MG63 (cell line): ENCODE measurements at places on chromosomes 6 and 20. TPM values are rescaled to one million over a fixed set of nuclear protein-coding genes. Genes with fewer than 3 reads are reported as not detected.

The PRPH2 gene
- total RNA-seq: not detected in 2 replicates

The MYLK4 gene
- not detected in 2 replicates for total RNA-seq

The BACH2 gene
- not detected in 2 replicates for total RNA-seq

The MYLK2 gene
- not detected in 2 replicates for total RNA-seq

The C6orf58 gene
- not detected in 2 replicates for total RNA-seq

The EEF1E1 gene
- 142 and 179 TPM in 2 replicates for total RNA-seq

The ANKEF1 gene
- 0.79 and 1.3 TPM in 2 replicates for total RNA-seq

The FAM162B gene
- 0.26 TPM in 1 of 2 replicates, not detected in the other for total RNA-seq

The RAET1E gene
- total RNA-seq: 2.8 and 5.7 TPM in 2 replicates

The HSF2 gene
- 13.3 and 15.6 TPM in 2 replicates for total RNA-seq

The CYP21A2 gene
- not detected in 2 replicates for total RNA-seq

The WFDC6 gene
- total RNA-seq: not detected in 2 replicates

The TULP4 gene
- total RNA-seq: 10.4 and 19.1 TPM in 2 replicates

The SLC12A5 gene
- total RNA-seq: 0.15 and 0.72 TPM in 2 replicates

The LGSN gene
- not detected in 2 replicates for total RNA-seq

The CD24 gene
- 0.30 and 1.7 TPM in 2 replicates for total RNA-seq

The CPNE5 gene
- total RNA-seq: 0.59 TPM in 1 of 2 replicates, not detected in the other

The TNXB gene
- 0.44 and 3.6 TPM in 2 replicates for total RNA-seq

The ABHD16B gene
- total RNA-seq: not detected in 2 replicates

The GTSF1L gene
- total RNA-seq: not detected in 2 replicates

The NEU1 gene
- total RNA-seq: 11.7 and 14.6 TPM in 2 replicates

DNA sequence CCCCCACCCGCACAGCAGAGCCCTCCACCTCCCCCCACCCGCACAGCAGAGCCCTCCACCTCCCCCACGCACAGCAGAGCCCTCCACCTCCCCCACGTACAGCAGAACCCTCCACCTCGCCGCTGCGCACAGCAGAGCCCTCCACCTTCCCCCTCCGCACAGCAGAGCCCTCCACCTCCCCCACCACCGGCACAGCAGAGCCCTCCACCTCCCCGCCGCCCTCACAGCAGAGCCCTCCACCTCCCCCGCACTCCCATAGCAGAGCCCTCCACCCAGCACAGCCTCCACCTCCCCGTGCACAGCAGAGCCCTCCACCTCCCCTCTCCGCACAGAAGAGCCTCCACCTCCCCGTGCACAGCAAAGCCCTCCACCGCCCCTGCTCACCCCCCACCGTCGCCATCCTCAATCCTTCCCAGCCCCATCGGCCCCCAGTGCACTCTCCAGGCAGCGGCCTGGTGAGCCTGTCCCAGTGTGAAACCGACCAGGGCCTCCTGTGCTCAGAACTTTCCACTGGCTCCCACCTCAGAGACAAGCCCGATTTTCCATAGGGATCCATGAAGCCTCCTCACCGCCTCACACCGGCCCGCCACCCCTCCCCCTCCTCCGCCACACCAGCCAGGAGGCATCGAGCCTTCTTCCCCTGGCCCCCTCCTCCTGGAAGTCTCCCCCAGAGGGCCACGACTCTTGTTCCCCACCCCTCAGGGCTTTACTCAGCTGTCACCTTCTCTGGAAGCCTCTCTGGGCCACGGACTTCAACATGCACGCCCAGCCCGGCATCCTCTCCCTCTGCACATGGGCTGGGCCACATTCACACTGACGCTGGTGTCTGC, 347.1 kb downstream of the ZFAND3 start:
- no peak for DNase-seq

DNA sequence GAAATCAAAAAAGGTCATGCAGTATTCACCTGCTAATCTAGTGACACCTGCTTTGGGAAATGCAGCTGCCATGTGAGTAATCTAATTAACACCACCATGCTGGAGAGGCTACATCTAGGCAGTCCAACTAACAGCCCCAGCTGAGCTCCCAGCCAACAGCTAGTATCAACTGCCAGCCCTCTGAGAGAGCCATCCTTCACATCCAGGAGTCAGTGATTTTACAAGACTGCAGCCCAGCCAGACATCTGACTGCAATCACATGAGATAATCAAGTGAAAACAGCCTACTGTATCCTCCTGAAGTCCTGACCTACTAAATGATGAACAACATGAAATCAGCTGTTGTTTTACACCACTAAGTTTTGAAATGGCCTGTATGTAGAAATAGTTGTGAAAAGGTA, 298.4 kb downstream of the TRDN start:
- DNase-seq: no peak

GRCh38 chr20:32762754-32763201, 593 bp downstream of the DNMT3B start:
- no peak for DNase-seq

DNA sequence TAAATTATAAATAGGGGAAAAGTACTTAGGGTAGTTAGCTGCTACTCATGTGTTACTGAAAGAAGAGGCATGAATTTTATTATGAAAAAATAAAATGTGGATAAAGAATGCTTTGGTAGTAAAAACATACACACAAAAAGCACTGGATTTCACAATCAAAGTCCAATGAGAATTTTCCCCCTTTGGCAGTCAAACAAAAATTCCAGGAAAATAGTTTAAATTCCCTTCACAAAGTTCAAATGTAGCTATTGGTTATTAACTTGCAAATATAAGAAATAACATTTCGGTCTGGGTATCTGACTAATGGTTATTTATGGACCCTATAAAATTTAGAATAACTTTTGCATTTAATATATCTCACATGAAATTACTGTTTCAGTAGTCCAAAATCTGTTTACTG, 210.4 kb downstream of the FOXC1 start:
- no peak for DNase-seq

- DNase-seq: no peak
Observed at GRCh38 chr20:8250539-8251200, 118.6 kb downstream of the PLCB1 start.

DNA sequence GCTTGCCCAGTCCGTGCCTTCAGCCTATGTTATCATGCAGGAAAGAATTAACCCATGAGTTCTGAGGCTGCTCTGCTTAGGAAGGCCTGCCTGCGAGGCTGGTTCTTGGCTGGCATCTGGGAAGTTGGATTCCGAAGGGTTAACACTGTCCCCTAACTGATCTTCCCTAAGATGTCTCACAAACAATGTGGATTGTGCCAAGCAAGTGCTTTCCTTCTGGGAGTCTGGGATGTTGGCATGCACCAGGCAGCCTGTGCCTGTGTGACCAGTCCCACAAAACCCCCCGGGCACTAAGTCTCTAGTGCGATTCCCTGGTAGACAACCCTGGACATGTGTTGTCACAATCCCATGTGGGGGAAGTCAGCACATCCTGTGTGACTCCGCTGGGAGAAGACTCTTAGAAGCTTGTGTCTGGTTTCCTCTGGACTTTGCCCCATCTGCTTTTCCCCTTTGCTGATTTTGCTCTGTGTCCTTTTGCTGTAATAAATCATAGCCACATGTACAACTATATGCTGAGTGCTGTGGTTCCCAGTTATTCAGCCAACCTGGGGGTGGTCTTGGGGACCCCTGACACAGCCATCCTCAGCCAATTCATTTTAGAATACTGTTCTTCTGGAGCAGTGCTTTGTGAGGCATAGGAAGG, 83.8 kb downstream of the SLC22A23 start:
- no peak for DNase-seq

DNA sequence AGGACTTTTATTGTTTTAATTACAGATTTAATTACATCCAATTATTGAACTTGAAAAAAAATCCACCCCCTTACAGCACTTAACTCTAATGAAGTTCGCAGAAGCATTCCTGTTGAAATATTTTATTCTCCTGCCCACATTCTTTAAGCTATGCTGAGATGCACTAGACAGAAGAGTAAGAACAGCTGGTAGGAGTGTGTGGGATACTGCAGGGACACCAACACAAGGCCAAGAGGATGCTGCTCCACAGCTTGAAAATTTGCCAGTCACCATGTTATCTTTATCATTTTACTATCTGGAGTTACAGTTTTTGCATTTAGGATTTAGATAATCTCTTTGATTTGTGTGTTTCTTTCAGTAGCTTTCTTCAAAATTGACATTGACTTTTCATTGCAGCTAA, 180.7 kb downstream of the EPHA7 start:
- no peak for DNase-seq

- DNase-seq: no peak
Observed at GRCh38 chr6:34047913-34048867, 97.7 kb downstream of the GRM4 start.

GRCh38 chr6:82248273-82248735, 760 bp upstream of the IBTK start:
- peak; percentile 54 for DNase-seq

DNA sequence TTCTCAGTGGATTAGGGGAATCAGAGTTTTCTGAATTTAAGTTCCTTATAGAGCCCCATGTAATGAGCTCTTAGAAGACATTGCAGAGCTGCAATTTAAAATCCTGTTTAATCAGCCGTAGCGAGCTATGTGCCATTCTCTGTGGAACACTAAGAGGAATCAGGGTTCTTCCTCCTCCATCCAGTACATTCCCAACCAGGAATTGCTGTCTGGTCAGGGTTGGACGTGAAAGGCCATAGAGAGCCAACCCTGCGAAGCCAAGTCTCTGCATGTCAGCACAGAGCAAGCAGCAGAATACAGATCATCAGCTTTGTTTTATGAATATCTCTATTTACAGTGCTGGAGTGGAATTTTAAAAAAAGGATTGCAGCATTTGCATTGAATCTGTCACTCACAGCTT, 366.0 kb downstream of the LAMA2 start:
- DNase-seq: no peak

- no peak for DNase-seq
Observed at GRCh38 chr6:143843677-143843999, 500 bp downstream of the LTV1 start.

- DNase-seq: no peak
Observed at GRCh38 chr6:144365271-144365670, 80.1 kb downstream of the UTRN start.

GRCh38 chr20:47558295-47559066, 56.8 kb downstream of the NCOA3 start:
- no peak for DNase-seq

GRCh38 chr20:38231531-38232121, 28.9 kb downstream of the KIAA1755 start:
- DNase-seq: no peak

DNA sequence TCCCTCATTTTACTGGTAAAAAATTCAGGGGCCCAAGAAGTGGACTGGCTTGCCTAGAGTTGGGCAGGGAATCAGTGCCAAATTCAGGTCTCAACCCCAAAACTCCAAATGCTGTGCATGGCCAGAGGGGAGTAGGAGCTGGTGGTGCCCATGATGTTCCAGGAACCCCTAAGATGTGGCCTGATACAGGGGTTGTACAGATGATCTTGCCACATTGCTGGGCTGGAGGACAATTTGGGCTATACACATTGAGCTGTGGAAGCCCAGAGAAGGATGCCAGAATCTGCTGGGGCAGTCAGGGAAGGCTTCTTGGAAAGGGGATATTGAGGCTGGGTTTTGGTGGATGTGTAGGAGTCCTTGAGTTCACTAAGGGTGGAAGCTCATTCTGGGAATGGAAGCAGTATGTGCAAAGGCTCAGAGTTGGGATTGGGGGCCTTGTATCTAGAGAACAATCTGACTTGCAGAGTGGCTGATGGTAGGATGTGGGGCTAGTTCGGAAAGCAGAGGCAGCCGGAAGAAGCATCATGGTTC, 38.0 kb upstream of the APCDD1L start:
- no peak for DNase-seq

DNA sequence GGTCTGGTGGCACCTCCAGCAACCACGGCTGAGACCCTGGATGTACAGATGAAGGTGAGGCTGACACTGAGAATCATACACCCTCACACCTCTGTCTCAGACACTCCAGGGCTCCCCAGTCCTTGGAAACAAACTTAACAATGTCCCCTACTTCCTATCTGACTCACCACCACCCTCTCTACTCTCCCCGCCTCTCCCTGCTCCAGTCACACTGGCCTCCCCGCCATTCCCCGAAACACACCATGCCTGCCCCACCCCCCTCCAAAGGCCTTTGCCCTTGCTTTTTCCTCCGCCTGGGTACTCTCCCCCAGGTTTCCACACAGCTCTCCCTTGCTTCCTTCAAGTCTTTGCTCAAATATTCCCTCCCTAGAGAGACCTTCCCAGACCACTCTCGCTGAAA, 16.3 kb downstream of the BPI start:
- no peak for DNase-seq

DNA sequence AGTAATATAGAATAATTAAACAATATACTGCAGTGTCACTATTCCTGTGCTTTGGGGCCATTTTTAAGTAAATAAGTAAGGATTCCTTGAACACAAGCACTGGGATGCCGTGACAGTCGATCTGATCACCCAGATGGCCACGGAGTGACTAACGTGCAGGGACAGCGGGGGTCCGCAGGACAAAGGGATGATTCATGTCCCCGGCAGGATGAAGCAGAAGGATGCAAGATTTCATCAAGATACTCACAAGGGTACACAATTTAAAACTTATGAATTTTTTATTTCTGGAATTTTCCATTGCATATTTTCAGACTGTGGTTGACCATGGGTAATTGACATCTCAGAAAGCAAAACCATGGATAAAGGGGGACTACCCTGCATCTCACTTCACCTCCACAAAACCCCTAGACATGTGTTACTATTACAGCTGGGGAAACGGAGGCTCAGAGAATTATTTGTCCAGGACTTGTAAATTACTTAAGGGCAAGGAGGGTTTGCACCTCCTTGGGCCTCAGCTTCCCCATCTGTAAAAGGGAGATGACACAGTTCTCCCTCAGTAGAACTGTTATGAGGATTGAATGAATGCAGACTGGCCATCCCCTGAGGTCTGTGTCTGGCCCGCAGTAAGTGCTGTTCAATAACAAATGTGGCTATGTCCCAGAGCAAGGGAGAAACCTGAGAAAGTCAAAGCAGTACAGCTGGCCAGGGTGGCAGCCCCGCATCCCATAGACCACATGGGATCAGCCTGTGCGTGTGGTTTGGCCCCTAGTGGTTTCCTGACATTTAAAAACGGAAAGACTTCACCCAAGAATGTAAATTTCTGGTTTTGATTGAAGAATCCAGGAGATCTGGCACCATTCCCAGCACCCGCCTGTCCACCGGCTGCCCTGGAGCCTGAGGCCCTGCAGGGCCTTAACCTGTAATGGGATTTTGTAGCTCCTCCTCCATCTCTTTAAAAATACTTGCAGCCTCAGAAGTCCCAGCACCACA, 235.5 kb downstream of the BMP7 start:
- DNase-seq: peak; percentile 88

- DNase-seq: no peak
Observed at GRCh38 chr6:308768-309167, 16.5 kb downstream of the DUSP22 start.

- no peak for DNase-seq
Observed at GRCh38 chr6:157925771-157926170, 55.9 kb upstream of the SYNJ2 start.

DNA sequence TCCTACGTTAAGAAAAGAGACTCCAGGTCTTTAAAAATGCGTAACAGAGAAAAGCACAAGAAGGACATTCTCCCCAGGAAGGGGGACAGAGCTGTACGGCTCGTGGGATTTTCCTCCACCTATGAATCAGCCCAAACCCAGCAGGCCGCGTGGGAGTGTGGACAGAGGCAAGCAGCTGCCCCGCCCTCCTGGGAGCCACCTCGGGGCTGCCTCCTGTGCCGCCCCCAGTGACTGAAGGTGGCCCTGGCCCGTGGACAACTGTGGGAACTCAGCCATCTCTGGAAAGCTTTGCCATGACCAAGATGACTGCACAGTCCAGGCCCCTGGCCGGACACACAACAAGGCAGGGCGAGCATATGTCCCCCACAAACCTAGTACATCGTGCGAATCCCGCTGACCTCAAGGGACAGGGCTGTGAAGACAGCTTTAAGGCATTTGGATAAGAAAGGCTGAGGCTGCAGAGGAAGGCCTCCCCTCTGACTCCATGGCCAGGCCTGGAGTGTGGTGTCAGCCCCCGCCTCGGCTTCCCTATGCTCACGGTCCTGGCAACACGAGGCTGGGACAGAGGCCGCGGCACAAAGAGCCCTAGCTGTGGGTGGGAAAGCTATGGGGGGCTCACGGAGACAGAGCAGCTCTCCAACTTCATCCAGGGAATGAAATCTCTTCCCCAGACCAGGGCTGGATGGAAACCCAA, 26.9 kb downstream of the PXDC1 start:
- DNase-seq: peak; percentile 9
